Mesothelial cell of epicardium (in vitro differentiated cells): ENCODE measurements at places on chromosomes 2 and 18. TPM values are rescaled to one million over a fixed set of nuclear protein-coding genes. Genes with fewer than 3 reads are reported as not detected.

The PAIP2B gene
- total RNA-seq: 10.3 to 11.3 TPM (median 10.8 TPM) in 3 replicates

The ABCG5 gene
- not detected in 3 replicates for total RNA-seq

The INO80D gene
- 21.4 to 23.1 TPM (median 21.7 TPM) in 3 replicates for total RNA-seq

The ASB18 gene
- total RNA-seq: not detected in 3 replicates

The MBOAT2 gene
- total RNA-seq: 51.4 to 54.2 TPM (median 53.0 TPM) in 3 replicates

The PROM2 gene
- 20.3 to 23.5 TPM (median 22.1 TPM) in 3 replicates for total RNA-seq

The PLEK gene
- total RNA-seq: not detected in 3 replicates

The PDE1A gene
- 1.2 to 1.9 TPM (median 1.6 TPM) in 3 replicates for total RNA-seq

The SIX2 gene
- 0.11 TPM in 1 of 3 replicates, not detected in the others for total RNA-seq

The COL5A2 gene
- 438 to 472 TPM (median 459 TPM) in 3 replicates for total RNA-seq

The VWC2L gene
- not detected in 3 replicates for total RNA-seq
